ENCODE measurements at places on chromosomes 5 and 9. TPM values are rescaled to one million over a fixed set of nuclear protein-coding genes. Genes with fewer than 3 reads are reported as not detected.

PTPRD gene
- not detected for polyA plus RNA-seq

DNAJA1 gene
- 64.2 TPM for polyA plus RNA-seq

ADGRV1 gene
- not detected for polyA plus RNA-seq

TPRN gene
- polyA plus RNA-seq: 0.11 TPM

CDX1 gene
- not detected for polyA plus RNA-seq

PHYHD1 gene
- 4.1 TPM for polyA plus RNA-seq

TRPM3 gene
- polyA plus RNA-seq: not detected

FAM200C gene
- polyA plus RNA-seq: not detected

ZNF454 gene
- polyA plus RNA-seq: not detected

RAB3C gene
- not detected for polyA plus RNA-seq

OGN gene
- not detected for polyA plus RNA-seq

CETN3 gene
- polyA plus RNA-seq: 10.7 TPM

MLANA gene
- not detected for polyA plus RNA-seq

SIGMAR1 gene
- 85.2 TPM for polyA plus RNA-seq

KIF4B gene
- polyA plus RNA-seq: not detected

MYO10 gene
- polyA plus RNA-seq: not detected

CCNH gene
- 85.7 TPM for polyA plus RNA-seq

PCDHA3 gene
- not detected for polyA plus RNA-seq

OR1B1 gene
- polyA plus RNA-seq: not detected

ZNF483 gene
- polyA plus RNA-seq: 2.7 TPM

PHF24 gene
- polyA plus RNA-seq: not detected

THBS4 gene
- not detected for polyA plus RNA-seq

KDM4C gene
- 29.9 TPM for polyA plus RNA-seq

PKD2L2 gene
- polyA plus RNA-seq: not detected

ARID3C gene
- not detected for polyA plus RNA-seq

EQTN gene
- polyA plus RNA-seq: not detected

RNF208 gene
- polyA plus RNA-seq: not detected

CCIN gene
- polyA plus RNA-seq: not detected

TMEM252 gene
- polyA plus RNA-seq: not detected

TAF11L5 gene
- not detected for polyA plus RNA-seq

Measured in immature natural killer cell (primary cell).